AG10803 (cell line): ENCODE measurements at places on chromosomes 16 and 17.

- DNase-seq: peak; percentile 49
Measured at GRCh38 chr17:56912105-56912999, 1.5 kb downstream of the TRIM25 start.

DNA sequence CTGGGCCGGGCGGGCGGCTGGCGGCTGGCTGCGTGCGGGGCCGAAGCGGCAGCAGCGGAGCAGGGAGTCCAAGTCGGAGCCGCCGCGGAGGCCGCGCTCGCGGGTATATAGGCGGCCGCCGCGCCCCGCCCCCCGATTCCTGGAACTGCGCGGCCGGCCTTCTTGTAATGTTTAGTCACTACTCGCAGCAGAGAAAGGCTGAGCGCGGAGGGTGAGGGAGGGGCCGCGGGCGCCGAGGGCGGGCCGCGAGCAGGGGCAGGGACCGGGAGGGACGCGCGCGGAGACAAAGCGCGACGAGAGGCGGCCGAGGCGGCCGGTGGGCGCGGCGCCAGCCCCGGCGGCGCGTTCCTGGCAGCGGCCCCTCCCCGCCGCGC lies at the start of gene SOCS3:
TSS of gene SOCS3 (minus strand) at position 81 of the 374 bp plus-strand sequence. CDS start 982 bp downstream, outside the sequence.
- peak; percentile 98 for DNase-seq

DNA sequence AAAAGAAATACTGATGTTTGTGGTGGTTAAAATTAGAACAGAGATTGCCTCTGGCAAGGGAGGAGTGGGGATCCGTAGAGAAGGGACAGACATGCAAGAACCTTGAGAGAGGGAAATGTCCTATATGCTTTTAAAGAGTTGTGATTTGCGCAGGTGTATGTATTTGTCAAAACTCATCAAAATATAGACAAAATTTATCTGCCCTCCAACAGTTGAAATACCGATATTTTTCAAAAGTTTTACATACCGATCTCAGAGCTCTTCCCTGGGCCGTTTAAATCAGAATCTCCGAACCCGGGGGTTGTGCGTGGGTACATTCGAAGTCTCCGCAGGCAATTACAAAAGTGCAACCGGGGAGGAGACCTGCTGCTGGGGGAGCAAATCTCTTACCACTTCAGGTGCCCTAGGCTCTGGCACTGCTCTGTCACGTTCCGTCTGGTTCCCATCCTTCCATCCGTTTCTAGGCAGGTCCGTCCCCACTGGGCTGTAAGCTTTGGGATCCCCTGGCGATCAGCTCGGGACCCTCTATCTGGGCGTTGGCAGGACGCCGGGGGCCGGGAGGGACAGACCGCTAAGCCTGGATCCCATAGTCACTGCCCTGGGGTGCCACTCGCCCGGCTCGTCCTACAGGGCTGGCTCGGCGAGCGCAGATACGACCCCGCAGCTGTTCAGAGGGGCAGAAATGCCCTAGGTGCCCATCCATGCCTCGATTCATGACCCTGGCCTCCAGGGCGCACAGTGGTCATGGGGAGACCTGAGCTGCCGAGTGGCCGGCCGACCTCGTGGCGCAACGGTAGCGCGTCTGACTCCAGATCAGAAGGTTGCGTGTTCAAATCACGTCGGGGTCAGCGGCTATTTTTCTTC lies 4.2 kb downstream of the BORCS6 start:
- DNase-seq: peak; percentile 61

GRCh38 chr17:50051606-50052005 lies 4.3 kb upstream of the ITGA3 start:
- DNase-seq: peak; percentile 35

DNA sequence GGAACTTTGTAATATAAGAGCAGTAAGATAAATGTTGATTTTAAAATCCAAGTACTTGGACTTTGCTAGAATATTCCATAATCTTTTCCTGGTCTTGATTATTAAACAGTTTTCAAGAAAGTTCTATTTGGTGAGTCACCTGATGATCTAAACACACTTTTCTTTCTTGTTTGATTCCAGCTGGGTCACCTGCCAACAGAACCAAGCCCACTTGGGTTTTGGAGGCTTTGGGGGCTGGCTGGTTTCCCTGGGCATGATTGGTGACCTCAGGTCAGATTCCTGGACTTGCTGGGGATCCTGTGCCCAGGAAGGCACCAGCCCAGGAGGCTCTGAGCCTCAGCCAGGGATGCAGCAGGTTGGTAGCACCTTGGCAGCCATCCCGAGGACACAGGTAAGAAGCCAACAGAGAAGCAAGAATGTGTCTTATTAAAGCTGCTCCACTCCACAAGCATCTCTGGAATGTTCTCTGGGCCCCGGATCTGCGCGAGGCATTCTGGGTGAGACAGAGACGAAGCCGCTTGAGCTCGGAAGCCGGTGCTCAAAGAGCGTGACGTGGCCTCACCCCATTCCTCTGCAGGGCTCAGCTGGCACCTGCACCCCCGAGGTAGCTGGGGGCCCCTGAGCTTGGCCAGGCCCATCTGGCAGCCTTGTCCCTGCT lies 3.1 kb upstream of the TEX19 start:
- no peak for DNase-seq

DNA sequence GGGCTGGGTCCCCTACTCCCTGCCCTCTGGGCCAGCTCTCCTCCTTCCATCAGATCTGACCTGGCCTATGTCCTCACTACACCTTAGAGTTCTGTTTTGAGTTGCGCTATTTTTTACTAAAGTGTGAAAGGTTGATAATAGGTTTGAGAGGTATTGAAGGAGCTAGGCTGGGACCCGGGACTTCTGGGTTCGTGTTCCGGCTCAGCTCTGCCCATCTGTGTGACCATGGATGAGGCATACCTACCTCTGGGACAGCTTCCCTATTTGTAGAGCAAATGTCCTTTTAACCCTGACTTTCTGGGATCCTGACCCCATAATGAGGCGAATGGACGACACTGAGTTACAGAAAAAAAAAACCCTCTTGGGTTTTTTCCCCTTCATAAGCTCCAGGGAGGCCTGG lies 36.0 kb downstream of the IL21R start:
- no peak for DNase-seq

- no peak for DNase-seq
Measured at GRCh38 chr17:18016426-18016825, 22.5 kb downstream of the ATPAF2 start.
